ENCODE measurements at places on chromosomes 12 and 14.
A peak's percentile ranks its signal among the peaks of the same experiment; 100 is the strongest.

GRCh38 chr12:126349383-126349782 is 1284.1 kb downstream of the AACS start:
- DNase-seq, result no peak

DNA sequence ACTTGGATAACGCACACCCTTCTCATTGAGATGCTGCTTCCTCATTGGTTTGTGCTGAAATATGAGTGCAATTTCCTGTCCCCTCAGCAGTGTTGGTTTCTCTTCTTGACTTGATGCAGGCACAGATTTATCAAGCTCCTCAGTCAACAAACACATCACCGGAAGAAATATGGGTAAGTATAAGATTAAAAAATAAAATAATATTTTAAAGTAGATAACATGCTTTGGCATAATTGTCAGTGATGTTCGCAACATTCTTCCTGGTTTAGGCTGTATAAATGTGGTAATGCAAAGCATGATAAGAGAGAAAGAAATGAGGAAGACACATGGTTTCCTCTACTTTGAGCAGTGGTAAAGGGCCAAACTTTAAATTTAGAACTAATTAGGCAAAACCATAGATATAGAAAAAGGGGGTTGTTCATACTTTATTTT is at the start of gene GPR65:
TSS of gene GPR65 (plus strand) at position 86 of the 432 bp plus-strand sequence. CDS start 5,713 bp downstream, outside the sequence.
- peak; percentile 83 for DNase-seq

DNA sequence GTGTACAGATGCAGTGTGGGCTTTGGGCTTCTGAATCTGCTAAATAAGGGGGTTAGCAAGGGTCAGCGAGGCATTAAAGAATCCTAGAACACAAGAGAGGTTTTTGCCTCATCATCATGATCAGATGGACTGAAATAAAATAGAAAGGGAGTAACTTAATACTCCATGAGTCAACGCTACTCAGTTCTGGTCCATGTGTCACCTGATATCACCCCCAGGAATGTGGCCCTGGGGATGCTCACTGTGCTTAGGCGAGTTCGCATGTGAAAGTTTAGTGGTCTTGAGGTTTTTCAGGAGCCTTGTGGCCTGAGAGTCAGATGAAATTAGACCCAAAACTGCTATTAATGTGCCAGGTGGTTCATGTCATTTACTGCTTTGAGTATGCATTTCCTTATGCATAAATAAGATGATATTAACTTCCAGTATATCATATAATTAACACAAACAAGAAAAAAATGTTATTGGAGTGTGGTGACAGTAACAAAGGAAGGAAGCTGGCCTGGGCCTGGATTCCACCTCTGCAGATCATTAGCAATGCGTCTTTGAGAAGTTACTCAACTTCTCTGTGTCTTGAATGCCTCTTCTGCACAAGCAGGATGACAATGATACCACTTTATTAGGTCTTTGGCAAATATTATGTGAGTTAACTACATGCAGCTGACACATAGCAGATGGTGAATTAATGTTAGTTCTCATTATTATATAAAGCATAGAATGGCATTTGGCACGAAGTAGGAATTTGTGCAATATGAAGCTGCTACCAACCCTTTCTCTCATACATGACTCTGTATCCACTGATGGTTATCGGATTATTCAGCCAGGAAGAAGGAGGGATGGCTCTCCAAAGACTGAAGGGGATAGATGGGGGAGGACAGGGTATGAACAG is 1272.6 kb downstream of the AACS start:
- no peak for DNase-seq

DNA sequence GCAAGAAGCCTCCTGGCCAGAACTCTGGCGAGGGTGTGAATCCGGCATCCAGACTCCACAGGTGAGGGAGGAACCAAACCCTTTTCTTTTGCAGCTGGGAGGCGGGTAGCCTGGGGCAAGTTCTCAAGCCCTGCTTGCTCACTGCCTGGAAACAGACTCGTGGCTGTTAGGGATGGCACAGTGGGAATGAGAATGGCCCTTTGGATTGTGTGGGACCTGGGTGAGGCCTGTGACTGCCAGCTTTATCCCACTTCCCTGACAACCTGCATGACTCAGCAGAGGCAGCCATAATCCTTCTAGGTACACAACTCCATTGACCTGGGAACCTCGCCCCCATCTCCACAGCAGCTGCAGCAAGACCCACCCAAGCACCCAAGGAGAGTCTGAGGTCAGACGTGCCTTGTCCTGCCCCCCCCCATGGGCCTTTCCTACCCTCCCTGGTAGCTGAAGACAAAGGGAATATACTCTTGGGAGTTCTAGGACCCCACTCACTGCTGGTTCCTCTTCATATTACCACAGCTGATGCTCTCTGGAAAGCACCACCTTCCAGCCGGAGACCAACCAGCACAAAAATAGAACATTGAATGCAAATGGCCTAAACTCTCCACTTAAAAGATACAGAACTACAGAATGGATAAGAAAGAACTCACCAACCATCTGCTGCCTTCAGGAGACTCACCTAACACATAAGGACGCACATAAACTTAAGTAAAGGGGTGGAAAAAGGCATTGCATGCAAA is 5.1 kb upstream of the GPR33 start:
- no peak for DNase-seq

DNA sequence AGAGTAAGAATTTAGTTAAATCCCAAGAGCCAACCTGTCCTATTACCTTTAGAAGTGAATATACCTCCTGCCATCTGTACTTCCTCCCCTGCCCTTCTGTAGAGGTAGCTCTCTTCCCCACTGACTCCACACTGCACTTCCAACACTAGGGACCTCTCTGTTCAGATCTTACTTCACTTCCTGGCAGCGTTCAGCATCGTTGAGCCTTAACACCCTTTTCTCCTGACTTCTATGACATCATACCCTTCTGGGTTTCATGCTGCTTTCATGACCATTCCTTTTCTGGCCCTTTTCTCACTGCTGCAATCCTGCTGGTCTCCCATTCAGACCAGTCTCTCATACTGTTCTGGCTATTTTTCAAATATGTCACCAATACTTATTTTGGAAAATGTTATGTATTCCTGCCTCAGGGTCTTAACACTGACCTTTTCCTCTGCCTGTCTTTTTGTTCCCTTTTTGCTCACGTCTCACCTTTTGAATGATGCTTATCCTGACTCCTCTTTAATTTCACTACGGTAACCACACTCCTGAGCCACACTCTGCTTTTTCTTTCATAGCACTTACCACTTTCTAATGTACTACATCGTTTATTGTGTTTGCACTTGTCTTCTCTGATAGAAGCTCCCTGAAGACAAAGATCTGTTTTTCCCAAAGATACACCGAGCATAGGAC is 67.6 kb downstream of the PLEKHA5 start:
- DNase-seq, result no peak

- peak; percentile 36 for DNase-seq
Measured at GRCh38 chr14:60722357-60723115, 1.6 kb downstream of the SIX4 start.

DNA sequence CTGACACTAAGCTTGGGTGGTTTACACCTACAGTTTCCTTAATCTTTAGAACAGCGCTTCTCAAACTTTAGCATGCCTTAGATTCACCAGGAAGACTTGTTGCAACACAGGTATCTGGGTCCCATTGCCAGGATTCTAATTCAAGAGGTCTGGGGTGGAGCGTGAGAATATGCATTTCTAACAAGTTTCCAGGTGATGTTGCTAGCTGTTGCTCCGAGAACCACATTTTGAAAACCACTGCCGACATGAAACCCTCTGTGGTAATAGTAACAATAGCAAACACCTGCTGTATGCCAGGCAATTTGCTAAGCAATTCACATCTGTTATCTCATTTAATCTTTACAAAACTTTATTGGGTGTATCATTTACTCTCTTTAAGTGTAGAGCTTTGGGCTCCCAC is 58.6 kb downstream of the TRHDE start:
- DNase-seq, result no peak

DNA sequence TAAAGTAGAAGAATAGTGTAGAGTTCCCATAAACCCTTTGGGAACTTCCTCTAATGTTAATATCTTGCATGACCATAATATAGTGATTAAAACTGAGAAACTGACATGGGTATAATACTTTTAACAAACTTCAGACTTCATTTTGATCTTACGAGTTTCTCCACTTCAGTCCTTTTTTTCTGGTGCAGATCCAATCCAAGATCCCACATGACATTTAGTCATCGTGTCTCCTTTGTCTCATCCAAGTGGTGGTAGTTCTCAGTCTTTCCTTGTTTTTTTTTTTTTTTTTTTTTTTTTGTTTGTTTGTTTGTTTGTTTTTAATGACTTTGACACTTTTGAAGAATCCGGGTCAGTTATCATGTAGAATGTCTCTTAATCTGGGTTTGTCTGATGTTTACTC is 179.2 kb downstream of the CACNA1C start:
- DNase-seq, result no peak

- DNase-seq, result no peak
Measured at GRCh38 chr14:25011095-25011494, 38.9 kb downstream of the STXBP6 start.
